ENCODE measurements at places on chromosomes 16 and 17. TPM values are rescaled to one million over a fixed set of nuclear protein-coding genes. Genes with fewer than 3 reads are reported as not detected.

- DNase-seq, result no peak
These were observed 13.1 kb upstream of the MSI2 start for GRCh38 chr17:57243171-57243622.

GRCh38 chr17:81483862-81484194 is 28.8 kb downstream of the ACTG1 start:
- no peak for DNase-seq

- DNase-seq, result no peak
These were observed 10.9 kb upstream of the C16orf54 start for GRCh38 chr16:29756654-29757053.

GRCh38 chr16:51143196-51143977 is 7.7 kb downstream of the SALL1 start:
- DNase-seq, result no peak

DNA sequence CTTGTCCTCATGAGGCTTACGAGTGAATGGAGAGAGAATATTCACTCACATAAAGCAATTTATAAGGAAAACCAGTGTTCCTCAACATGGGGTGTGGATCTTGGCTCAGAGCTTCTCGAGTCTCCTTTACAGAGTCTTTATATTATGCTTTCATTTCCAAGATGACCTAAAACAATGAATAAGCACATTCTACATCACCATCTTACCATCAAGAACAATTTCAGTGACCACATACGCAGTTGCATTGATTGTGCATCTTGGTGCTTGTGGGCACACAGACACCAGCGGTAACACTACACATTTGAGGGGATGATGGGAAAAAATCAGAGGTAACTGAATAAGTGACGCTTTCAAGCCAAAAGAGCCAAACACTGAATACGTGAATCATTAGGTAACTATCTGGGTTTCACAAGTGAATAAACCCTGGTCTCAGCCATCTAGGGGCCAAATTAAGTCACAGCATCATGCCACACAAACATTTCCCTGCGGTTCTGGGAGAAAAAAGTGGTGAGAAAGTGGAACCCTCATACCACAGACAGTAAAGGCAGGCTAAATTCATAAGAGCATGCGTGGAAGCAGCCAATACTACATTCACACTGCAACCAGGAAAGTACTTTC is 9.4 kb downstream of the CWC25 start:
- DNase-seq, result no peak

DNA sequence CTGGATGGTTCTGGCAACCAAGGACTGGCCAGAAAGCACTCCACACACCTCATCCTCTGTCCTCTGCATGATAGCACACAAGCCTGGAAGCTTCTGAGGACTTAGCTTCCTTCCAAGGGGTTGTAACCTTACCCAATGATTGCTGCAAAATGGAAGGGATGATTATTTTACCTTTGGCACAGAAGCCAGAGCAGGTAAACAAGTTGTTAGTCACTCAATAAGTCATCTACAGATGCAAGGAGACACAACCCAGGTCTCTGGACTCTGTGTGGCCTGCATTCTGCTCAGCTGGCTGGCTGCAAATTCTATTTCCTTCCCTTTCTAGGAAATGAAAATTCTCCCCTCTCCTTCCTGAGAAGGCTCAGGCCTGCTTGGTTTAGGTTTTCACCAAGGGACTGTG is 26.7 kb upstream of the DYNLL2 start:
- DNase-seq, result no peak

GRCh38 chr17:77066165-77066564 is 74.6 kb upstream of the SEC14L1 start:
- no peak for DNase-seq

GRCh38 chr17:34423978-34424813 is 61.2 kb upstream of the CCL1 start:
- DNase-seq, result no peak

DNA sequence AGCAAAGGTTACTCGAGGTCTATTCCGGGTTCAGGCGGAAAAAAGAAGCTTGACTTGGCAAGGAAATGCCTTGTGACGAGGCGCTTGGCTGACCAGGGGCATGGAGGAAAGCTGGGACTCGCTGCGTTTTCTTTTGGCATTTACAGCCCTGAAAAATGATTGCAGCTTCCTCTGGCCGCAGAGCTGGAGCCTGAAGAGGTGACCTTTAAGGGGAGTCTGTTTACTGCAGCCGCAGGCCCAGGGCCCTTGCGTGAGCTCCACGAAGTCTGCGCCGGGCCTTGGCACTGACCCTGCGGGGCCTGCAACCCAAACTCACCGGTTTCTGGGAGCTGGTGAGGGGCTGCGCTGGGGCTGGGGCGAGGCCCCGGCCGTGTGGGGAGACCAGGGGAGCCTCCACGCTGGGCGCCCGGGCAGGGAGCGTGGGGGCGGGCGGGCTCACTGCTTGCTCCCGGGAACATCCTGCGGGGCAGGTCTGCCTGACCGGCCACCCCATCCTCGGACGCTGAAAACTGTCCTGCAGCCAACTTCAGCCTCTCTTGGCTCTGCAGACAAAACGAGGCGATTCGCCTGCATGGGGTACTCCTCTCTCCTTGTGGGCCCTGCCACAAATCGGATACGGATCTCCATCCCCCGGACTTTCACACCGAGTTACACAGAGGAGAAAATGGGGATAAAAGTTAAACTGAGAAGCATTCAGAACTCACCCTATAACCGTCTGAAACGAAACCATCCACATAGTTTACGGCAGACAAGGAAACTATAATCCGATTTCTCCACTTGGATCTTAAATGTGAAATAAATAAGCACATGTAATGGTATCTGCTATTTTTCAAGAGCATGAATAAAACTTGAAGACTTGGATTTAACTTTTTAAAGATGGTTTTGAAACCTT is 206.3 kb upstream of the FOXF1 start:
- DNase-seq, result no peak

DNA sequence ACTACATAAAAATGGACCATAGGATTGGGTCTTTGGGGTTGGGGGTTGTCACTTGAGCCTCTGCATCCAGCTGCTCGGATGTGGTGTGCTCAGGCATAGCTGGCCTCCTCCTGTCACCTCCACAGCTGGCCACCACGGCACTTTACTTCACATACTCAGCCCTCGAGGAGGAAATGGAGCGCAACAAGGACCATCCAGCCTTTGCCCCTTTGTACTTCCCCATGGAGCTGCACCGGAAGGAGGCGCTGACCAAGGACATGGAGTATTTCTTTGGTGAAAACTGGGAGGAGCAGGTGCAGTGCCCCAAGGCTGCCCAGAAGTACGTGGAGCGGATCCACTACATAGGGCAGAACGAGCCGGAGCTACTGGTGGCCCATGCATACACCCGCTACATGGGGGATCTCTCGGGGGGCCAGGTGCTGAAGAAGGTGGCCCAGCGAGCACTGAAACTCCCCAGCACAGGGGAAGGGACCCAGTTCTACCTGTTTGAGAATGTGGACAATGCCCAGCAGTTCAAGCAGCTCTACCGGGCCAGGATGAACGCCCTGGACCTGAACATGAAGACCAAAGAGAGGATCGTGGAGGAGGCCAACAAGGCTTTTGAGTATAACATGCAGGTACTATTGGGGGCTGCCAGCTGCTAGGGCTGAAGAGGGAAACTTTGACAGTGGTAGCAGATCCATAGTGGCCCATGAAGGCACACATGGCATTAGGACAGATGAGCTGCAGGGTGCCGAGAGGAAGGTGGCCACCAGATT is 30.8 kb downstream of the CDIP1 start:
- DNase-seq, result no peak

DNA sequence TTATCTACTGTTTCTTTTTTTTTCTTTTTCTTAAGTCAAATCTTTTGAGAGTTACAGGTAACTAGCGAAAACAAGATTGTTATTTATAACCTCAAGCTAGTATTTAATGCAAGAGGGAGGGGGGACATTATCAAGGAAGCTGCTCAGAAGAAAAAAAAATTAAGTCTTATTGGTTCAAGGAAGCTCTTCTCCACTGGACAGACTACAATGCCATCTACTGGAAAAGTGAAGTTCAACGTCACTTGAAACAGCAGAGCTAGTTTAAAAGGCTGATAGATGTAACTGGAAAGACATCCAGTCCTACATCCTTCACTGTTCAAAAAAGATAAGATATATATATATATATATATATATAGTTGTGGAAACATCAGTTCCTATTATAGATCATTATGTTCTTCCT is 418.0 kb upstream of the PSMD7 start:
- no peak for DNase-seq

DNA sequence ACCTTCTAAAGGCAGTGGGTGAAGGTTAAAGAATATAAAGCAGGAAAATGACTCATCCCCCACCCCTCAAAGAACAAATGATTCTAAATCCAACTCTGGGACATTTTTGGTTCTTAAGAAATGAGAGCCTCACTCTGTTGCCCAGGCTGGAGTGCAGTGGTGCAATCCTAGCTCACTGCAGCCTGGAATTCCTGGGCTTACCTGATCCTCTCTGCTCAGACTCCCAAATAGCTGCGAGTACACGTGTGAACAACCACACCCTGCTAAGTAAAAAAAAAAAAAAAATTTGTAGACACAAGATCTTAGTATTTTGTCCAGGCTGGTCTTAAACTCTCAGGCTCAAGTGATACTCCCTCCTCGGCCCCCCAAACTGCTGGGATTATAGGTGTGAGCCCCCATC is 298.8 kb upstream of the MAF start:
- no peak for DNase-seq

DNA sequence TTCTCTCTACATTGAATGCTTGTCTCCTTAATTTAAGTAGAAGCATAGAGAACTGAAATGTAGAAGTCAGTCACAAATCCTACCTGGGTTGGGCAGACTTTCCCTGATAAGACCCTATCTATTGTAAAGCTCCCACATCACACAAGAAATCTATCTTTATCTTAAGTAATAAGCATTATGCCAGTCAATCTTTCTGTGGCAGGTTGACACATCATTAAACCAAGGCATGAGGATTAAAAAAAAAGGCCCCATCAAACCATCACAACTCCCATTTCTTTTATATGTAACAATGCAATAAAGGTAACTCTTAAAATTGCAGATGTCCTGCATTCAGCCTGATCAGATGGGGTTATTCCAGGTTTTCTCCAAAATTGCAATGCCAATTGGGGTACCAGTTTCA is 311.8 kb downstream of the TOX3 start:
- no peak for DNase-seq

DNA sequence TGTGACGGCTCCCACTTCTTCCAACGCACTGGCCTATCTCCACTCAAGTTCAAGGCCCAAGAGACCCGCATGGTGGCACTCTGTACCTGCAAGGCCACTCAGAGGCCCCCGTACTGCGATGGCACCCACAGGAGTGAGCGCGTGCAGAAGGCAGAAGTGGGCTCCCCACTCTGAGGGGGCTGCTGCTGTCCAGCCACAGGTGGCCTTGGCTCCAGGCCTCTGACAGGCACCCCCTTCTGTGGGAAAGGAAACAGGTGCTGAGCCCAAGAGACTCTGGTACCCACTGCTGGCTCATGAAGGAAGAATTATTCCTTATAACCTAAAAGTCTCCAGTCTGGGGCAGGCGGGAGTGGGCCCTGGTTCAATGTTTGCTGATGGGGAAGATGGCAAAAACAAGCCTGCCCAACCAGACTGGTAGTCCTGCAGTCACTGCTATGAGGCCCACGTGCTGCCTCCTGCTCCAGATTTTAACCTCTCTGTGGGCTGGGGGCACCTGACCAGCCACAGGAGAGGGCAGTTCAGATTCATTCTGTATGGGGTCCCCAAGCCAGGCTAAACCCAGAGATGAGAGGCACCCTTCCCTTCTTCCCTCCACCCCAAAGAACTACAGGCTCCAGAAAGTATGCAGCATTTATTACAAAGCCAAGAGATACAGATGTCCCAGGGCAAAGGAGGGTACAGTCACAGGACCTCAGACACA is 3.3 kb downstream of the CISD3 start:
- no peak for DNase-seq

GRCh38 chr16:61813339-61813738 is 222.9 kb downstream of the CDH8 start:
- no peak for DNase-seq

DNA sequence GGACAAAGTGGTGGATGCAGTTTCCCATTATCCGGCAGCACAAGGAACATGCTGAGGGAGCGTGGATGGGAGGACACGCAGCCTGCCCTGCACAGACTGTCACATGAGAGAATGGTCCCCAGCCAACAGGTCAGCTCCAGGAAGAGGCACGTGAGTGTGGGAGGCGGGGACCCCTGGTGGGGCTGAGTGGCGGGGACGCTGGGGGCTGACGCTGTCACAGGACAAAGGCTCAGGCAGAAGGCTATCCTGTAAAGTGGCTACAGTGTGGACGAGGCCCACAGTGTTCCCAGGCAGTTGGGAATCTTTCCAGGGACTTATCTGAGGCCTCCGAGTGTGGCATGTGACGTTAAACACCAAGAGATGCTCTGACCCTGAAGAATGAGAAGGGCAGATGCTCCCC is 30.4 kb downstream of the MBTPS1 start:
- DNase-seq, result no peak

GRCh38 chr16:67001726-67002125 is 13.3 kb downstream of the CES4A start:
- DNase-seq, result no peak

DNA sequence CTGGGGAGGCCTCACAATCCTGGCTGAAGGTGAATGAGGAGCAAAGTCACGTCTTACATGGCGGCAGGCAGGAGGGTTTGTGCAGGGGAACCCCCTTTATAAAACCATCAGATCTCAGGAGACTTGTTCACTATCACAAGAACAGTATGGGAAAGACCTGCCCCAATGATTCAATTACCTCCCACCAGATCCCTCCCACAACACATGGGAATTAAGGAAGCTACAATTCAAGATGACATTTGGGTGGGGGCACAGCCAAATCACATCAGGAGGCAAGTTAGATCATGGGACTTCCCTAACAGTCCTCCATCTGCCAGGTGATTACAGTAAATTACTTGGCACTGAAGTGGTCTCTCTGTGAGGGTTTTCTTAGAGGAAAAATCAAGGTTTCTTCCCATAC is 5.3 kb downstream of the TMEM114 start:
- no peak for DNase-seq

DNA sequence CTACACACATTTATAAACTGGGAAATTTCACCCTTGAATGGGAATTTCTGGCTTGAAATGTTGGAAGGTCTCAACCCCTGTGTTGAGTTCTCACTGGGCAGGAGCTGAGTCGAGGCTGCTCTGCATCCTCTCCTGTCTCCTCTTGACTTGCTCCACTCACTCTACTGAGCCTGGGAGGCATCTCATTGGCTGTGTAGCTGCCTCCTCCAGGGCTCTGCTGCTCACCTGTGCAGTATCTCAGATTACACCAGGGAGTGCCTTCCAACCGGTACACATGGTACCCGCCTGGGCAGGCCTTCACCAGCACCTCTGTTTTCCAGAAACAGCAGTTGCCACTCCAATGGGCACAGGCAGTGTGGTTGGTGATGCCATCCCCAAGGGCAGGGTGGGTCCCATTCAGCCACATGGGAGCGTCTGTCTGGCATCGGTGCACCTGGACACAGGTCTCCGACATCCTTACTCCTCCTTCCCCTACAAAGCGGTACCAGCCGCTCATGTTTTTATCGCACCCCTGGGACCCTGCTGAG is 3.7 kb downstream of the GP2 start:
- no peak for DNase-seq

GRCh38 chr17:7889166-7889955 is 772 bp downstream of the CHD3 start:
- peak; percentile 90 for DNase-seq

GRCh38 chr17:17808706-17809432 is 27.9 kb downstream of the SREBF1 start:
- no peak for DNase-seq

IL34 gene
- 0.38 TPM for total RNA-seq

PRR29 gene
- total RNA-seq, result 0.38 TPM

KRTAP2-3 gene
- not detected for total RNA-seq

DPEP3 gene
- total RNA-seq, result 0.63 TPM

KRT20 gene
- total RNA-seq, result not detected

CSH2 gene
- total RNA-seq, result not detected

TP53TG3B gene
- not detected for total RNA-seq
